ENCODE measurements at places on chromosomes 12 and 14.

GRCh38 chr12:67732857-67733256 lies 84.3 kb downstream of the DYRK2 start:
- DNase-seq, result no peak

- no peak for DNase-seq
Observed at GRCh38 chr14:23028799-23029198, 5.9 kb downstream of the PSMB5 start.

DNA sequence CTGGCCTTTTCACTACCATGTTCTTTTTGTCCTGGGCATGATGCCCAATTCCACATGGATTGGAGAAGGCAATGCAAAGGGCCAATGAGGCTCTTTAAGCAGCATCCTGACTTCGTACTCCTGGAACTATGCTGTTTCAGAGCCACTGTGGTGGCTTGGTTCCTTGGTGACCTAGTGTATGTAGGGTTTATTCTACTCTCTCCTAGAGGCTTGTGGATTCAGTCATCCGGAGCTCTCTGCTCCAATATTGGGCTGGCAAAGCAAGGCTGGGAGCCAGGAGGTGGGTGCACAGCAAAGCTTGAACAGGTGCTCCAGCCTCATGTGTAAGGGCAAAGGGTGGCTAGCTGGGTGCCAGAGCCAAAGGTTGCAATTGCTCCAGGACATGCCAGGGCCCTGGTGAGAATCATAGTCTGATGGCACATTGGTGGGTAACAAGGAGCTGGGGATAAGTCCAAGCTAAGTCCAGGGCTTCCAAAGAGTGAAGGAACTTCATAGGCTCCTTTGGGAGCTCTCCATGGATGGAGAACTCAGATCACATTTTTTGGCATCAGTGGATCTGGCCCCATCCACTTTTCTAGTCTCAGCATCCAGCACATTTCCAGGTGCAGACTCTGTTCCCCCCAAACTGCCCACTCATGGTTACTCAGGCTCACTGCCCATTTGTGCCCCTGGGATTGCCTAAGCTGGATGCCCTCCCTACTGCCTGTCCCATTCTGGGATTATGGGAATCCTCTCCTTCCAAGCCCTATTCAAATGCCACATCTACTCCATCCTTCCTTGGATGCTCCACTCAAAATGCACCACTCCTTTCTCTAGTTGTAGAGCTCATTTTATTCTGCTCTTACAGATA lies 253.9 kb downstream of the EMP1 start:
- DNase-seq, result no peak

- DNase-seq, result no peak
Observed at GRCh38 chr14:102579696-102580549, 12.5 kb upstream of the RCOR1 start.

DNA sequence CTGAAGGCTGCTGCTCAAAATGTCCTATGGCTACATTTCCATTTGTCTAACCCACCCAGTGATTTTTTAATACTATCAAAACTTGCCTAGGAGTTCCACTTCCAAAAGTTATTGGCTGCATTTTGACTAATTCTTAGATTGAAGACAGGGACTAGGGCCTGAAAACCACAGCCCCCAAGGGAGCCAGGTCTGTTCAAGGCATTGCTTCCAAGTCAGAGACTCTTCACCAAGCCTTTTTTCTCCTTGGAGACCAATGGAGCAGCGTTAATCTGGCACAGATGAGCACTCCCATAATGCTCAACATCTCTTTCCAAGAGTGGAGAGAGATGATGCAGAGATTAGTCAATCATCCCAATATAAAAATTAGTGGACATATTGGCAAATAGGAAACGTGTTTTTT lies 112.5 kb upstream of the HIF1A start:
- DNase-seq, result no peak

- DNase-seq, result no peak
Observed at GRCh38 chr12:105876396-105876927, 262.3 kb downstream of the NUAK1 start.

- no peak for DNase-seq
Observed at GRCh38 chr12:1338483-1339177, 255.8 kb downstream of the FBXL14 start.

DNA sequence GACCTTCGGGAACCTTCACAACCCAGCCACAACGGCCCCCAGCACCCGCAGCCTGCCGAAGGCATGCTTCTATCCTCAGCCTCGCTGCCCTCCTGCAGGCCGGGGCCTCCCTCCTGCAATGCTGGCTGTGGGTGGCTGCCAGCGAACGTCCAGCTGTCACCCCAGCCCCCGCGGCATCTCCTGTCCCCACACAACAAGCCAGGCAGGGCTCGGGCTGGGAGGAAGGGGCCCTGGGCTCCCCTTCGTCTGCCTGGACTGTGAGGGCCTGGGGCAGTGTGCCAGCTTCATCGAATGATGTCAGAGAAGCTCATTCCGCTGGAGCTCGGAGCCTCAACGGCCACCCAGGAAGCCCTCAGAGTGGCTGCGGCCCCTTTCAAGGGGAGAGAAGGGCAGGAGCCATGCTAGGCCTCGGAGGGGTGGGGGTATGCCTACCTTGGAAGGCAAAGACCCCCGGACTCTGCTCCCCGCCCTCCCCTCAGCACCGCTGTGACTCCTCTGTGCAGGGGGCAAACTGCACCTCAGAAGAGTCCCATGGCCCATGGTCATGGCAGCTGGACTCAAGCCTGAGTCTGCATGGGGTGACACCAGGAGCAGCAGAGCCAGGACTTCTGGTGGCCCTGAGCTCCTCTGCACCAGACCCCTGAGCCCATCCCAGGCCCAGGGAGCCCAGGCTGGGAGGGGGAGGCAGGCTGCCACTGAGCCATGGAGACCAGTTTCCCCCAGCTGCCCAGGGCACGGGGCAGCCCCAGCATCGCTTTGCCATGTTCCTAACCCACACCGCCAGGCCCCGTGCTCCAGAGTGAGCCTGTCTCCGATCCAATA lies 24.7 kb upstream of the C14orf180 start:
- DNase-seq, result no peak

- DNase-seq, result no peak
Observed at GRCh38 chr14:64580467-64580866, 30.7 kb downstream of the PPP1R36 start.

- DNase-seq, result no peak
Observed at GRCh38 chr14:21185491-21185890, 29.6 kb upstream of the OR5AU1 start.

DNA sequence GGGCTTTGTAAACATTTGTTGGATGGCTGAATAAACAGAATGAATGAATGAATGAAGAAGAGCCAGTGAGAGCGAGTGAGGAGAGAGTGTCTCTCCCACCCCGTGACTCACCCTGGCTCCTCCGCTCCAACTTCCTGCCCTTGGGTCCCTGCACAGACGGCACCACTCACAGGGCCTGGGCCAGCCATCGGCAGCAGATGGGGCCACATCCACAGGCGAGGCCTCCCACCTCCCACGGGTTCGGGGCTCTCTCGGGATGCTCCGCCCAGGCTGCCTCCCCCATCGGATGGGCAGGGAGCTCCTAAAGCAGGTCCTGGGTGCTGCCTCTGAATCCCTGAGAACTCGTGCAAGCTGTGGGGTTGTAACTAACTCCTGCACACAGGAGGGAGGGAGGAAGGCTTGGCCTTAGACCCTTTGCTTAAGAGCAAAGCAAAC lies 41.3 kb downstream of the CCNK start:
- DNase-seq, result no peak

- DNase-seq, result no peak
Observed at GRCh38 chr14:37213016-37213415, 15.3 kb downstream of the MIPOL1 start.

DNA sequence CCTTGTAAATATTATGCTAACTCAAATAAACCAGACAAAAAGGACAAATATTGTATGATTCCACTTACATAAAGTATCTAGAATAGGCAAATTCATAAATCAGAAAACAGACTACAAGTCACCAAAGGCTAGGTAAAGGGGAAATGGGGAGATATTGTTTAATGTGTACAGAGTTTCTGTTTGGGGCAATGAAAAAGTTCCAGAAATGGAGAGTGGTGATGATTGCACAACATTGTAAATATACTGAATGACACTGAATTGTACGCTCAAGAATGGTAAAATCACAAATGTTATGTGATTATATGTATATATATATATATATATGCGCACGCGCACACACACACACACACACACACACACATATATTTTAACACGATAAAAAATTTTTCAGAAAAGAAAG lies 182.5 kb downstream of the SLC2A13 start:
- DNase-seq, result no peak

- DNase-seq, result no peak
Observed at GRCh38 chr12:3564411-3564810, 73.4 kb downstream of the PRMT8 start.

DNA sequence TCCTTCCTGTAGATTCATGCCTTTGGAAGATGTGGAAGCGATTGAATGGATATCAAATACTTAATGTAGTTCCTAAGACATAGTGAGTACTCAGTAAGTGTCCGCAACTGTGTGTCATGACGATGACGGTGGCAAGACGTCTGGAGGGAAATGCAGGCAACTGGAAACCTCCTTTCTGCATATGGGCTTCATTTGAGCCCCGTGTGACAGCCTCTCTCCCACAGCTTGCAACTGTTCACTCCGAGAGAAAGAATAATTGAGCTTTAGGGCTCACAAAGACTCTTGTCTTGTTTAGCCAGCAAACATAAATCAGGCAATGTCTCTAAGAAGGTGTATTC lies 6.9 kb downstream of the CFAP251 start:
- no peak for DNase-seq

DNA sequence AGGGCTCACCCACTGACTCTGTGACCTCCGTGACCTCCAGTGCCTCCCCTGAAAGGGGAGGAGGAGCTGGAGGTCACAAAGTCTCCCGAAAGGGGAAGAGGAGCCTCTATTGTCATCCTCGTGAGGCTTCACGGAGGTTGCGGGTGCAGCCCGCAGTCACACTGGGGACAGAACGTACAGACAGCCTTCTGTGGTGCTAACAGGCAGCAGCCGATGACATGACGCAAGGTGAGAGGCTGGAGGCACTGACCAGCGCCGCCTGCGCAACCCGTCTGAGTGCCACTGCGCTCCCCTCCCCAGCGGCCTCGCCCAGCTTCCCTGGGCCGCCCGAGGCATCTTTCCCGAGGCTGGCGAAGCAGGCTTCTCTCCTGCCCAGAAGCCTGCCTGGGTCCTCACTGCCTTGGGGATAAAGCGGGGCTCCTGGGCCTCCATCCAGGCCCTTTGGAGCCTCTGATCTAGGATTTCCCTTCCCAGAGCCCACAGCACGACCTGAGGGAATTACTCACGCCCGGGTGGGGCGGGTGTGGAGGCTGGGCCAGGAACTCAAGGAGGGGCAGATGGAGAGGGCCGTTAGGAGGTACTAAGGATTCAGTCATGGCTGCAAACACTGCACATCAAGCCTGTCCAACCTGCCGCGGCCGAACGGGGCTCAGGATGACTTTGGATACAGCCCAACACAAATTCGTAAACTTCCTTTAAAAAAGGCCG lies 12.3 kb upstream of the LBHD2 start:
- DNase-seq, result no peak

GRCh38 chr12:16300736-16301135 lies 23.3 kb upstream of the SLC15A5 start:
- no peak for DNase-seq

DNA sequence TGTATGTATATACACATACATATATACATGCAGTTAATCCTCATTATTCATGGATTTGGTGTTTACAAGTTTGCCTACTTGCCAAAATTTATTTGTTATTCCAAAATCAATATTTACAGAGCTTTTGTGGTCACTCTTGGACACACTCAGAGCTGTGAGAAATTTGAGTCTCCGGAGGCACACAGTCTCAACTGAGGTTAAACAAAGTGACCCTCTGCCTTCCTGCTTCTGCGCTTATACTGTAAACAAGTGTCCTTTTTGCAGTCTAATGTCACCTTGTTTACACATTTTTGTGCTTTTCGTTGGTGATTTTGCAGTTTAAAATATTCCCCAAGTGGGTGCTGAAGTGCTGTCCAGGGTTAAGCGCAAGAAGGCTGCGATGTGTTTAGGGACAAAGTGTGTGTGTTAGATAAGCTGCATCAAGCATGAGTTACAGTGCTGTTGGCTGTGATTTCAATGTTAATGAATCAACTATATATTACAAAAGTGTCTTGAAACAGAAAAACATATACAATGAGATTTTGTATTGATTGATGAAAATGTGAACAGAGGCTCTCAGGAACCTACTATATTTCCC lies 13.1 kb upstream of the LTA4H start:
- no peak for DNase-seq
